ENCODE measurements at places on chromosomes 5 and 9.

DNA sequence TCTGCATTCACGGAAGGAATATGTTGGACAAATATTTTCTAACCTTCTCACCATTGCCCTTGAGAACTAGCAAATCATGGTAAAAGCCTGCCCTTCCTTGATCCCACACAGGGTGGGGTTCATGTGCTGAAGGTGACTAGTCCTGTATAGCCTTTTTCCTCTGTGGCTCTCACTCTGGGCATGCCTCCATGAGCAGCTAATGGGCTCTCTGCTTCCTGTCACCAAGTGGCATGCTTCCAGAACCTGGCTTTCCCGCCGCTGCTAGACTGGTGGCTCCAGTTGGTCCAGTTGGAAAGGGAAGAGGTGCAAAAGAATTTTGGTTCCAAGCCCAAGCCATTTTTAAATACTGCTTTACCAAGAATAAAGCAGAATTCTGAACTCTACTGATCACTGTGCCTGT is 35.5 kb downstream of the FBXO10 start:
- DNase-seq: no peak

DNA sequence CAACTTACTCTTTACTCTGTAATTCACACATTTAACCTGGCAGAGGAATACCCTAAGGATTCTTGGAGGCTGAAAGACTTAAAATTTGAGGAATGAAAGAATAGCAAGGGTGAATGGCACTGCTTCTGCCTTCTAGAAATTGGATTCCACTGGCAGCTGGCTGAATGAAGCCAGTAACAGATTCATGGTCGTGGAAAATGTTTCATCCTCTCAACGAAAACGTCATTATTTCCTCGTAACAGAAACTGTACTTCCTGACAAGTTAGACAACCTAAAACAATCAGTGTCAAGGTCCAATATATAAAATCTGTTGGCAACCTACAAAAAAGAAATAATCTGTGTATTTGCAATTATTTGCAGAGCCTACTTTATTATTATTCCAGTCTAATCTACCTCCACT is 39.7 kb downstream of the BNC2 start:
- no peak for DNase-seq

GRCh38 chr5:159286420-159287035 is 23.4 kb downstream of the UBLCP1 start:
- peak; percentile 45 for DNase-seq

GRCh38 chr5:36156619-36157018 is 4.7 kb downstream of the SKP2 start:
- peak; percentile 72 for DNase-seq
